ENCODE measurements at places on chromosomes 7 and 10.
A peak's percentile ranks its signal among the peaks of the same experiment; 100 is the strongest.

- no peak for DNase-seq
These were observed 3.8 kb downstream of the LCOR start for GRCh38 chr10:96835899-96836298.

DNA sequence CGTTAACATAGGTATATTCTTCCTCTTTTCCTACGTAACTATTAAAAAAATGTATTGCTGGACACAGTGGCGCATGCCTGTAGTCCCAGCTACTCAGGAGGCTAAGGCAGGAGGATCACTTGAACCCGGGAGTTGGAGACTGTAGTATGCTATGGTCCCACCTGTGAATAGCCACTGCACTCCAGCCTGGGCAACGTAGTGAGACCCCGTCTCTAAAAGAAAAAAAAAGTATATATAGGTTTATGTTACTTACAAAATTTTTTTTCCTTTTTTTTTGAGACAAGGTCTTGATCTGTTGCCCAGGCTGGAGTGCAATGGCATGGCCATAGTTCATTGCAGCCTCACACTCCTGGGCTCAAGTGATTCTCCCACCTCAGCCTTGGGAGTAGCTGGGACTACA is 5.6 kb downstream of the NUB1 start:
- no peak for DNase-seq

- DNase-seq, result peak; percentile 94
These were observed 51.1 kb upstream of the PPP1R3C start for GRCh38 chr10:91683975-91684374.

DNA sequence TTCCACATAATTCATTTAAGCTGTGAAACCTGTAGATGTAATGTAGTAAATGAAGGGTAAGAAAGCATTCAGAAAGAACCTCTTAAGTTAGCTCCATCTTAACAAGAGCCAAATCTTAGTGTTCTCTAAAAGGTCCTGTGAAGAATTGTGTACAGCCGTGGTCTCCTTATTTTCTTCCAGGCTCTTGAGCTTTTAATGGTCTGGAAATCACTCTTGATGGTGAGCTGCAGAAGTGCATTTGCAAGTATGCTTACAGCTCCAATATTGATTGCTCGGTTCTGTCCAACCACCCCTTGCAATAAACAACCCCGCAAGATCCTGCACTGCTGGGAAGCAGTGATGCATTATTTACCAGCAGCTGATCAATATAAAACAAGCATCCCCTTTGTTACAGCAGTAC is 690.8 kb upstream of the FZD8 start:
- no peak for DNase-seq

DNA sequence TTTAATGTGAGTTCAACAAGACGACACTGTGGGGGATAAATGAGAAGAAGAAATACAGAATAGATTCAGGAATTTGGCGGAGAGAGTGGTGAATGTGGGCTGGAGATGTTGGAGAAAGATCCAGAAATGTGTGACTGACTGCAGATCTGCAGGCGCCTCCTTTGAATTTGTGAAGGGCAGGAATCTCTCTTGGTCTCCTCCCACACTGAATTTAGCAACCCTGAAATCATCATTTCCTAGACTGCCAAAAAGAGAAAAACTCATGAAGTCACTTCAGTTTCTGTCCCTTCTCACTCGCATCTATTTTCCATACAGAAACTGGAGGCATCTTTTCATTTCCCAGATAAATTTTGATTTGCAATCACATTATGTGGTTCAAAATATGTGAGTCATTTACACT is 128.7 kb downstream of the GNAI1 start:
- DNase-seq, result no peak

DNA sequence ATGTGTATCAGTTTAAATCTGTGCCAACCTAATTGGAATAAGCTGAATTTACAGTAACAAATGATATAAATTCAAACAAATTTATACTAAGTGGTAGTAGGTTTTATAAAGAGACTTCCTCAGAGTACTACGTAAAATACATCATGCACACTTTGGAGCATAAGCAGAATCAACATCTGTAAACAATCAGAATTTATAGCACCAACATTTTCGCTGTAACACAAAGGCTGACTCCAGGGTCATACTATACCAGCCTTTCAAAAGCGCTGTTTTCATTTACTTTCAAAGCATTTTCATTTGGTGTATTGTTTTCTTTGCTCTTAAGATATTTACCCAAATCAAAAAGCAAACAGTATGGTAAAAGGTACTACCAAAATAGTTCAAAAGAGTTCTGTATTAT is 29.3 kb upstream of the TMEM168 start:
- DNase-seq, result no peak

- DNase-seq, result no peak
These were observed 1208.0 kb downstream of the SORCS1 start for GRCh38 chr10:105956550-105956949.

DNA sequence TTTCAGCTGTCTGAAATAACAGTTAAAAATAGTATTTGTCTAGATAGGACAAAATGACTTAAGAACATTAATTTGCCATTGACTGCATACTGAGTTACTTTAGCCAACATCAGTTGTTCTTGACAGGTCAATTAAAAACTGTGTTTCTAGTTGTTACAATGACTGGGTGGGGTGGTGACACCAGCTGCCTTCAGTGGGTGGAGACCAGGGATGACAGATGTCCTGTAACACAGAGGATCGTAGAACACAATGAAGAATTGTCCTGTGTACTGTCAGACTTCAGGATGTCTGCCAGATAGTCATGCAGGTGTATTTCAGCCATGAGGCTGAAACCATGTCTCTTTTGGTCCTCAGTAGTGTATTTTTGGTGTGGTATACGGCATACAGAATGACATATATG is 24.4 kb downstream of the TRUB1 start:
- DNase-seq, result no peak

GRCh38 chr7:39621784-39622411 is 1.5 kb upstream of the RALA start:
- DNase-seq, result peak; percentile 67

DNA sequence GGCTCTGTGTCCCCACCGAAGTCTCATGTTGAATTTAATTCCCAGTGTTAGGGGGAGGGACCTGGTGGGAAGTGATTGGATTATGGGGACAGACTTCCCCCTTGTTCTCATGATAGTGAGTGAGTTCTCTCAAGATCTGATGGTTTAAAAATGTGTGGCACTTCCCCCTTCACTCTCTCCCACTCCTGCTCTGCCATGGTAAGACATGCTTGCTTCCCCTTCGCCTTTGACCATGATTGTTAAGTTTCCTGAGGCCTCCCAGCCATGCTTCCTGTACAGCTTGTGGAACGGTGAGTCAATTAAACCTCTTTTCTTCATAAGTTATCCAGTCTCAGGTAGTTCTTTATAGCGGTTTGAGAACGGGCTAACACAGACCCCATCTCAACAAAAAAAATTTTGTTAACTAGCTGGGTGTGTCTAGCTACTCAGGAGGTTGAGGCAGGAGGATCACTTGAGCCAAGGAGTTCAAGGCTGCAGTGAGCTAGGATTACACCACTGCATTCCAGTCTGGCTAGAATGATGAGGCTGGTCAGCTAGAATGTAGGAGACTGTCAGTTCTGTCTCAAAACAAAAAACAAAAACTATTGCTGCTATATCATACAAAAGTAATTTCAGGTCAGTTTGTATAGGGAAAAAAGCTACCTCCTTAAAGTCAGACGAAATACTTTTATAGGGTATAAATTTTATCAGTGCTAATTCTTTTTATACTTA is 57.7 kb downstream of the ATAD1 start:
- no peak for DNase-seq

GRCh38 chr7:13751766-13752165 is 237.7 kb downstream of the ETV1 start:
- no peak for DNase-seq

DNA sequence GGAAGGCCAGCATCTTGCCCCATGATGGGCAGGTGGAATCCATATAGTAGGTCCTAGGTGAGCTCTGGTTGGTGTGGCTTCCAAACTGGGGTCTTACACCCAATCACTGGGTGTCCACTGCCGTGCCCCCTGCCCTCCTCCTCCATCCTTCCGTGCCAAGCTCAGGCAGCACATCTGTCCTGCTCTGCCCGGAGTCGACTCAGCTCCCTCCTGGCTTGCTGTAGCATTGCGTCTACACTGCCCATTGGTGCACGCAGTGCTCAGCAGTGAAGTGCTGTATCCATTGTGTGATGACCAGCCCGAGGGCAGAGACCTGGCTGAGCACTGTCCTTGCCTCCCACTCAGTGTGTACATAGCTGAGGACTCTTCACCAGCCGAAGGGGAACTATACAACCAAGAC is 148.4 kb downstream of the ADAM12 start:
- no peak for DNase-seq

- peak; percentile 52 for DNase-seq
These were observed 904.3 kb downstream of the XPNPEP1 start for GRCh38 chr10:109019001-109019424.

DNA sequence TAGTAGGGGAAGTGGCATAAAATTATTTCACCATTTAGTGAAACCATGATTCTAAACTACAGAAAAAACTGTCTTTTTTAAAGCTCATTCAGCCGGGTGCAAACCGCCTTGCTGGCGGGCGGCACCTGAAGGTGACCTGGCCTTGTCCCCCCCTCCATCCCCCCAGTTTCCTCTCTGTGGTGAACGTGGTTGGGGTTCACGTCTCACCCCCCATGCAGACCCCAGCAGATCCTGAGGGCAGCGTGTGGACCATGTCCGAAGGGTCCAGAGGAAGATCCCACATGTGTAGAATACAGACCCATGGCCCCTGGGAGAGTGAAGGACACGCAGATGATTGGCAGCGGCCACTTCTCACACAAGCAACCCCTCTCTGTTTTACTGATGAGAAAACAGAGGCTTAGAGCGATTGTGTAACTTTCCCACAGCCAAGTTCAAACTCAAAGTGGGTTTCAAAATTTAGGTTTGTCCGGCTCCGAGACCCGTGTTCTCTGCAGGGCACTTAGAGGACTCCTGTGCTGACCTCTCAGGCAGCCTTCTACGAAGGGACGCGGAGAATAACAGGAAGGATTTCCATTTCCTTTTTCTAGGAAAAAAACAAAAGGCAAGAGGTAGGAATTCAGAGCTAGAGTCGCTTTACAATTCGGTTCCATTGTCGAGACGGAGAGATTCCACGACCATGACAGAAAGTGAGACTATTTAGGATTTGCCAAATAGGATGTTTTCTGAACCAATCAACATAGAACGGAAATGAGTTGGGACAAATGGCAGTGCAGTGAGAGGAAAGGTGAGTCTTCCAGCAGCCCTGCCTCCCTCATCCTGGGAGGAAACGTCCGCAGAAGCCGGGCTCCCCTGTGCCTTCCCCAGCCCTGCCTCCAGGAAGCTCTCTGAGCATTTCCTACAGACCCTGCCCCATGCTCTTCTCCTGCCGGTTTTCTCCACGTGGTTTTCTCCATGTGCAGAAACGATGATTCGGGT is 67.6 kb upstream of the PITRM1 start:
- no peak for DNase-seq

DNA sequence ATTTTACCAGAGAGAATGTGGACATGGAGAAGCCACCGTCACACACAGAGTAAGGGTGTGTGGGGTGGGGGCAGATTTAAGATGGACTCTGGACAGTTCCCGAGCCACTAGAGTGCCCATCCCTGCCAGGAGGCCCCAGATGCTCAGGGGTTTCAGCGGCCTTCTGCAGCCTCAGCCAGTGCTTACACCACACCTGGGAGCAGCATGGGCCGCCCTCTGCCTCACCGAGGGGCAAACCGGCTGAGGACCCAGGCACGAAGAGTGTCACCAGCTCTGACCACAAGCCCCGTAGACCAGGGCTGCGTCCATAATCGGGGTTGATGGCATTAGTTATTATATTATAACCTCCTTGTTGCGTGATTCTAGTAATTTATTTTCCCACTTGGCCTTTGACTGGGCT is 6.7 kb upstream of the MNX1 start:
- no peak for DNase-seq

GRCh38 chr10:96452494-96453153 is 61.1 kb downstream of the TLL2 start:
- DNase-seq, result no peak

GRCh38 chr7:55247428-55247827 is 117.7 kb upstream of the LANCL2 start:
- DNase-seq, result peak; percentile 34

DNA sequence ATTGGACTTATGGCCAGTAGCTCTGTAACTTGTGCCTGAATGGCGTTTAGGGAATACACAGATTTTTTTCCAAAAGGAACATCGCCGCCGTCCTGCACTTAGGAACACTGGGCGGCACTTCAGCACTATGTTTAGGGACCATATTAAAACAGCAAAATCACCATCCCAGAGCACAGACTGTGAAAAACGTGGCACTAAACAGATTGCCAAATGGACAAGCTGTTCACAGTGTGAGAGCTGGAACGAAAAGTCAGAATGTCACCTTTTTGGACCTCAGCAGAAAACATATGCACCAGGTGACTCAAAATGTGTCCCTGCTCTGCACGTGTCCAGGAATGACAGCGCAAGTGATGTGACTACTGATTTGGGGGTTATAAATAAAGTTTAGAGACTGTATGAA is 87.9 kb downstream of the ODAD2 start:
- no peak for DNase-seq

- DNase-seq, result no peak
These were observed 55.7 kb downstream of the ANKMY2 start for GRCh38 chr7:16589881-16590280.

- DNase-seq, result no peak
These were observed 147.1 kb downstream of the ELFN1 start for GRCh38 chr7:1817061-1817712.

DNA sequence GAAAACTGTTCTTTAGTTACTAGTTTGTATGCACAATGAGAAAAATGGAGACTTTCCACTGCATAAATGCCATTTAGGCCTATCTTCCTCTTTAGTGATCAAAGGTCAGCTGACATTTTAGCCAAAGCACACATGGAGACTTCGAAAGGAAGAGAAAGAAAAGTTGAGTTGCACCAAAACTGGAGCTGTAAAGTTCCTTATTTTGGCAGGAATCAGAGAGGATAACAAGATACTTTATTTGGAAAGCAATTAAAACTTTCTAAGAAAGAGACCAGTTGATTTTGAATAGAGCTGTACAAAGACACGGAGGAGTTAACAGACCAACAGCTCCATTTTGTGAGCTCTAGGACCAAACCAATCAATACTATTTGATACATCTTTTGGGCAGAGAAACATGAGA is 14.2 kb downstream of the ENTPD7 start:
- no peak for DNase-seq

- DNase-seq, result no peak
These were observed 77.1 kb downstream of the MPLKIP start for GRCh38 chr7:40057292-40057691.

DNA sequence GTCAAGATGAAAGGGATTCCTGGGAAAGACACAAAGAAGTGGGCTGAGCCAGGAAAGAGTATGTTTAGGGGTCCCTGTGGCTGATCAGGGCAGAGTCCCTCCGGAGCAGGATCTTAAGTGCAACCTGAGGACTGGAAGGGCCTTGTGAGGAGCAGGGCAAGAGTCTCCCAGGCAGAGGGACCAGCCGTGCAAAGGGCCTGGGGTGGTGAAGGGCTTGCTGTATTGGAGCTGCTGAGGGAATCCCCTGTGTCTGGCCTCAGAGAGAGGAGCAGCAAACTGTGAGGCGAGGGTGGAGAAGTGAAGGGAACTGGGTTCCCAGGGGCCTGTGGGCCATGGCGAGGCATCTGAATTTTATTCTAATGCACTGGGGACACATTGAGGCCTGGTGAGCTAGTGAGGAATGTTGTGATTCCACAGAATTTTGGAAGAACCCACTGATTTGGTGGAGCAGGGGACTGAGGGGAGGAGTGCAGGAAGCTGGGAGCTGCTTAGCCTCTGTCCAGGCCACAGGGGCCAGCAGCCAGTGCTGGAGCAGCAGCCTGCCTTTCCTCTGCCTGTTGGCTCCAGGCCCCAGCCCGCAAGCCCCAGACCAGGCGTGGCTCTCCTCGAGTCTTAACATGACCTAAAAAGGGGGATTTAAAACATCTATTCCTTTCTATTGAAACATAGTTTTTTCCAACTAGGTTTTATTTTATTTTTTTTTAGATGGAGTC is 138.4 kb upstream of the IGFBP3 start:
- no peak for DNase-seq

Data from HCEC 1CT (cell line).